ENCODE measurements at places on chromosomes 7 and 10.

- DNase-seq = no peak
Observed at GRCh38 chr10:109915566-109915965, 7.7 kb downstream of the XPNPEP1 start.

GRCh38 chr10:30536578-30536977 is 93.0 kb downstream of the LYZL2 start:
- DNase-seq = no peak

DNA sequence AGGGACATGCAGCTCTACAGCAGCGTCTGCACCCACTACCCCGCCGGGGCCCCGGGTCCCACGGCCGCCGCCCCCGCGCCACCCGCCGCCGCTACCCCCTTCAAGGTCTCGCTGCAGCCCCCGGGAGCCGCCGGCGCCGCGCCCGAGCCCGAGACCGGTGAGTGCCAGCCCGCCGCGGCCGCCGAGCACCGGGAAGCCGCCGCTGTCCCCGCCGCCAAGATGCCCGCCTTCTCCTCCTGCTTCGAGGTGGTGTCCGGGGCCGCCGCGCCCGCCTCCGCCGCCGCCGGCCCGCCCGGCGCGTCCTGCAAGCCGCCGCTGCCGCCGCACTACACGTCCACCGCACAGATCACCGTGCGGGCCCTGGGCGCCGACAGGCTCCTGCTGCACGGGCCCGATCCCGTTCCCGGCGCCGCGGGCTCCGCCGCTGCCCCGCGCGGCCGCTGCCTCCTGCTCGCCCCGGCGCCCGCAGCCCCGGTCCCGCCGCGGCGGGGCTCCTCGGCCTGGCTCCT is 631 bp downstream of the OTUD1 start:
- peak; percentile 7 for DNase-seq

DNA sequence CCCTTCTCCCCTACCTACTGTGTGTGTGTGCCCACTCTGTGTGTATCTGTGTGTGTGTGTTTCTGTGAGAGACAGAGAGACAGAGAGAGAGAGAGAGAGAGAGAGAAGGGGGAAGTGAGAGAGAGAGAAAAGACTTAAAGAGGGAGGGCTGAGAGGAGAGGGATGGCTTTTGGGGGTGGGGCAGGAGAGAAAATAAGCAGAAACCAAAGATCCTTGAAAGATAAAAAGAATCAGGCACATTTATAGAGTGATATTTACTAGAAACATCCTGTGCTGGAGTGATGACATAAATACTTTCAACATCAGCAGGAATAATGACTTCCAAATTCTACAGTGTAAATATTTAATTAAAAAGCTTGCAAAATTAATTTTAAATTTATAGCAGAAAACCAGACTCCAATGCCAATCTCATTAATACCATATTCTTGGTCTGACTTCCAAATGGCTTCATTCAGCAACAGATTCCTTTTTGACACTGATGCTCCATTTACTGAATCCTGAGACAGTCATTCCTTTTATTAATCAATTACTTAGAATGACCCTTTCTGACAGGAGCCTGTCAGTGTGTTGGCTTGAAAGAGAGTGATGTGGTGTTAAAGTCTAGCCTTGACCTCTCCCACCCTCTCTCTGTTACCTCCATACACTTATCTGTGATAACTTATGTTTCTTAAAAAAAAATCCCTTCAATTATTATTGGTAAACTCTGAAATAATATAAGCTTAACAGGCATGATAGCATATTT is 41.7 kb upstream of the WNT2 start:
- no peak for DNase-seq

DNA sequence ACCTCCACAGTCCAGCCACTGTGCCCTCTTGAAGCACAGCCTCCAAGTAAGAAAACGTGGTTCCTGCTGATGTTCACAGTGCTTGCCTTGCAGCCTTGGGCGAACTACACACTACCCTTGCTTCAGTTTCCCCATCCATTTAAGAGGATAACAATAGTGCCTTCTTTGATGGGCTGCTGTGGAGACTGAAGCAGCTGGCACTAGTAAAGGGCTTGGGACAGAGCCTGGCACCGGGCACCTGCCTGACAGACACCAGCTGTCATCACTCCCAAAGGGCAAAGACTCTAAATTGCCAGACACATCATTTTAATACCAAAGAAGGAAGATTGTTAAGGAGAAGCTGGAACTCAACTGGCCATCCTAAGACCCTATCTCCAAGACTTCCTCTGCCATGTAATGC is 3.1 kb upstream of the C10orf90 start:
- no peak for DNase-seq
